ENCODE measurements at places on chromosomes 16 and 17.
A peak's percentile ranks its signal among the peaks of the same experiment; 100 is the strongest.

GRCh38 chr17:41496803-41497484 lies 7.2 kb upstream of the KRT36 start:
- peak; percentile 53 for DNase-seq

DNA sequence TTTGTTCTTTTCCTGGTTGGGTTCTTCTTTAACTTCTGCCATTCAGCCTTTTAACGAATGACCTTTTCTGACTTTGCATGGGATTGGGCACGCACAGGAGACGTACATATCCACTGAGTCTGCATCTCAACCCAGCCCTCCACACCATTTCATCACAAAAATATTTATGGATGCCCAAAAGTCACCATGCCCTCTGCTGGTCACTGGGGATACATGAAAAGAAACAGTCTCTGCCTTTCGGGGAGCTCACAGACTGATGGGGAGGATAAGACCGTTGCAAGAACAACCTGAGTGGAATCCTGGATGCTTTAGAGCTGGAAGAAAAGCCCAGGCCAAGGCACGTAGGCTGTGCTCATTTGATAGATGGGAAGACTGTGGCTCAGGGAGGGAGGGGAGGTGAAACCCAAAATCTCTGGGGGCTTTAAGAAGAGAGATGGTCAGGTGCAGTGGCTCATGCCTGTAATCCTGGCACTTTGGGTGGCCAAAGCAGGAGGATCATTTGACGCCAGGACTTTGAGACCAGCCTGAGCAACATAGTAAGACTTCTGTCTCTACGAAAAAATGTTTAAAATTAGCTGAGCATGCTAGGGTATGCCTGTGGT lies 7.9 kb upstream of the MT2A start:
- DNase-seq = no peak

GRCh38 chr16:76932541-76933211 lies 258.3 kb upstream of the MON1B start:
- no peak for DNase-seq

- DNase-seq = no peak
Observed at GRCh38 chr16:73347500-73348375, 299.8 kb upstream of the ZFHX3 start.

- DNase-seq = peak; percentile 47
Observed at GRCh38 chr17:45311760-45312476, 4.9 kb downstream of the MAP3K14 start.

All from NCI-H2029 treated with DMSO at 0.1 percent for 48 hours (cell line).